Activated T-helper 17 cell treated with anti-CD3 and anti-CD28 coated beads, Interleukin-2, amount 50 U/mL, for 72 hours (primary cell): ENCODE measurements at places on chromosomes 7 and 10. TPM values are rescaled to one million over a fixed set of nuclear protein-coding genes. Genes with fewer than 3 reads are reported as not detected.

Gene FAM13C
- total RNA-seq, result 1.3 TPM

Gene PNLIPRP3
- total RNA-seq, result not detected

Gene HMX3
- not detected for total RNA-seq

Gene DYNC1I1
- total RNA-seq, result not detected

Gene LCOR
- 25.5 TPM for total RNA-seq

Gene AKR1C4
- total RNA-seq, result 0.71 TPM

Gene CRYGN
- not detected for total RNA-seq

Gene CNNM1
- total RNA-seq, result 0.61 TPM

Gene PNLIPRP1
- not detected for total RNA-seq

DNA sequence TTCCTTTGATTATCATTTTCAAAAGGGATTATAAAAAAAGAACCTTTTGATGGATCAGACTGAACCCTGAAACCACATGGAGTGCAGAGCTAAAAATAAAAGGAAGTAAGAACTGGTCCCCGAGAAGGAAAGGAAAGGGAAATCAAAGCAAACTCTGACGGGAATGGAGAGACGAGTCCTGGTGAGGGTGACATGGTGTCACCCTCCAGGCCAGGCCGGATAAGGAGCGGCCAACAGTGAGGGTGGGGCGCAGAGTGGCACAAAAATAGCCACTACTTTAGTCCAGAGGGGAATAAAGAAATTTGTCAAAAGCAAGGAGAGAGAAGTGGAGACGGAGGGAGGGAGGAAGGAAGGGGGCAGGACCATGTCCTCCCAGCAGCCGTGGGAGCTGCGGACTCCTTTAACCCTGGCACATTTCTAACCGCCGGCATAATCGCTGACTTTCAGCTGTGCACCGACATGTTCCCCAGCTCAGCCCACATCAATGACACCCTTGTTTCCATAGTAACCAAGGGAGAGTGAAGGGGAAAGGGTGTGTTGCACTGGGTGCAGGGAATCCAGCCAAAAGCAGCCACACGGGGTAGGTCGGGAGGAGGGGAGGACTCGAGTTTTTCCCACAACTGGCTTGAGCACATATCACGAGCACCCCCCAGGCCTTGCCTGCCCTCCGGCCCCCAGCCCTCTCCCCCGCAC lies 29.7 kb downstream of the TRIM8 start:
- peak; percentile 94 for ATAC-seq

DNA sequence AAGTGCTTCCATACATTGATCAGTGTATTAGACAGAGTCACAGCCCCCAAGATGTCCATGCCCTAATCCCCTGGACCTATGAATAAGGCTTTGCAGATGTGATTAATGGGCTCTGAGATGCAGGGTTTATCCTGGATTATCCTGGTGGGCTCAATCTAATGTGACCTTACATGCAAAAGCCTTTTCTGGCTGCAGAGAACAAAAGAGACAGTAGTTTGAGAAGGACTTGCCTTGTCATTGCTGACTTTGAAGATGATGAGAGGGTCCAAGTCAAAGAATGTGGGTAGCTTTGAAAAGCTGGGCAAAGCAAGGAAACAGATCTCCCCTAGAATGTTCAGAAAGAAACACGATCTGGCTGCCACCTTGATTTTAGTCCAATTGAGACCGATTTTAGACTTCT lies 238.7 kb downstream of the CCSER2 start:
- no peak for ATAC-seq

GRCh38 chr7:148878317-148878716 lies 5.8 kb downstream of the EZH2 start:
- ATAC-seq, result no peak

DNA sequence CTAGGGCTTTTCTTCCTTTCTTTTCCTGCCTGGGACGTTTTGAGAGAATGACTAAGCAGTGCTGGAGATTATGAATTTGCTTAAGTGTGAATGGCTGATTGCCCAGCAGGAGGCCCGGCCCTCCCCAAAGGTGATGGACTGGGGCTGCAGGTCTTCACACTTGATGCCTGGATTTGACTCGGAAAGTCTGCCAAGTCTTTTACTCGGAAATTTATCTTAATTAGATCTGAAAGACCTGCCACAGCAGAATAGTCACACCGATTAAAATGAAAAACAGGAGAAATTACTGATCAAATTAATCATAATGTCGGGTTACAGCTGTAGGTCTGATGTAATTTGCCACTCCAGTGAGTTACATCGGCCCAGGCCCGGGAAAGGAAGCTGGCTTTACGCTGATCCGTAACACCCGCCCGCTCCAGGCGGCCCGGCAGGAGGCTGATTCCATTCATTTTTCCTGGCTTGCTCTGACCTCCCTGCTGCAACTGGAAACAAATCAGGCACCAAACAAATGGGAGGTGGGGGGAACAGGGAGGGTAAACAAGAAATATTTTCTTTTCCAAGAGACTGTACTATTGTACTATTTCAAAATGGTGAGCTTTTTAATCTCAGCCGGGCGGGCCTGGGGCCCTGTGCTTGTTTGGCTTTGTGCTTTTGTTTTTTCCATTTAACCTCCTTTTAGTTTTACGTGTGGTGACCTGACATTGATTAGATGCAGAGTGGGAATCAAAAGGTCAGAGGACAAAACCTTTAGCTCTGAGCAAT lies 212.4 kb upstream of the YAE1 start:
- ATAC-seq, result no peak

GRCh38 chr7:15863951-15864625 lies 177.6 kb upstream of the MEOX2 start:
- no peak for ATAC-seq

GRCh38 chr10:7306147-7306546 lies 104.7 kb downstream of the SFMBT2 start:
- no peak for ATAC-seq

DNA sequence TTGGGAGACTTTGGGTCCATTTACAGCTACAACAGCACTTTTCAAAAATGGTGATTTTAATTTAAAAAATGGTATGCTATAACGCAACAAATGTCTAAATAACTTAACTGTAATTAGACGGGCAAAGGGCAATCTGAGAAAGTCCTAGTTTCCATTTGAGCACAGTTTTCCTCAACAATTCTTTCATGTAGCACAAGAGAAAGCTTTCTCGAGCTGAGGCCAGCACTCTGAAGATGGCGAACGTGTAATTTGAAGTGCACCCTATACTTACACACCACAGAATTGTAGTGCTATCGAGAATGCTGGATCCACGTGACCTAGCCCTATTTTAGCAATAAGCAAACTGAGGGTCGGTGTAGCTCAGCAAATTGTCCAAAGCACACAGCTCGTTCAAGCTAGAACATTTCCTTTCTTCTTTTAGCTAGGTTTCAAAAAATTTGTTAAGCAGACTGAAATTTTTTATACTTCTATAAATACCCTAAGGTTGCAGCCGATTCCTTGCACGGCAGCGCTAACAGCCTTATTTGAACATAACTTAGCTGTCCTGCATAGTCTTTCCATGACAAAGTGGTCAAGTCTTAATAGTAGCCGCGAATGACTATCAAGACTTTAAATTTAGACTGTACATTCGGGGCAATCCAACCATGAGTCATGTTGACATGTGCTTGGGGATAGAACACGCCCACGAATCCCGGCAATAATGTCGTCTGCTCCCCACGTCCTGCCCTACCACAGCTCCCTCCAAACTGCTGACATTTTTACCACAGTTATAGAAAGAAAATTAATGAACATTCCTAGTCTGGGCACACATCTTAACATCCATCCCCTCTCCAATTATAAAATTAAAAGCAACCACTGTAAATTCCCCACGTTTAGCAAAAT lies 10.0 kb downstream of the KLF6 start:
- ATAC-seq, result peak; percentile 47

GRCh38 chr7:146875237-146875785 lies 758.7 kb downstream of the CNTNAP2 start:
- no peak for ATAC-seq

DNA sequence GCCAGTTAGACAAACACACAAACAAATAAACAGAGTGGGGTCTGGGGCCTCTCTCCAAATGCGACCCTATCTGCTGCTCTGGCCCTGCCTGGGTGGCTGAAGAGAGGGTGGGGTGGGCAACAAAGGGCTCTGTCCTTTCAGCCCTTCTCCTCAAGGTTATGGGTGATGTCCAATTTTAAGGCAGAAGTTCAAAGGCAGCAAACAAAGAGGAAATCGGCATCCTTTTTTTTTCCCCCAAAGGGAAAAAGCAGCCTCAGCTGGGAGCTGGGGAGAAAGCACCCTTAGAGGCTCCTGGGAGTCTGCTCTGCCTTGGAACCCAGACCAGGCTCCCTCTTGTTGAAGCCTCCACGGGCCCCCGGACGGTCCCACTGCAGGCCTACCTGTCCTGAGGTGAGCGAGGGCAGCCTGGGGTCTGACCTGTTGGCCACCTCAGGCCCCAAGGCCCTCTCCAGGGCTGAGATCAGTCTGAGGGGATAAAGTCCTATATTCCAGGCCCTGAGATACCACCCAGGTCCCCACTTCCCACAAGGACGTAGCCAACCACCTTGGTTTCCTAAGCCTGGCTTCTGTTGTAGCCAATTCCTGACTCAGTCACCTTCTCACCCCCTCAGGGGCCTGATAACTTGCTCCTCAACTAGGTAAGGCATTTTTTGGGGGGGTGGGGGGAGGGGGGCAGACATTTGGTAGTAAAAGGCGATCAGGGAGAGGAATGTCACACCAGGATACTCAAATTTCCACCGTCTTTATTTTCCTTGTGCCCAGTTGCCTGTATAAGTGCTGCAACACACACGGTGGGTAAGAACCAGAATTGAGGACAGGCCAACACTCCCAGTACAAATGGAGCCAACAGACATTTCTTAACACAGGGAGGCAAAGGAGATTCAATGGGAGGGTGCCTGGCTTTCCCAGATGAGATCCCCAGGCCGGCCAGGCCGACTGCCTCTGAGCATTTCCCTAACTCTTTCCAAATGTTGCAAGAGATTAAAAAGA lies 4.3 kb downstream of the HOXA11 start:
- no peak for ATAC-seq

DNA sequence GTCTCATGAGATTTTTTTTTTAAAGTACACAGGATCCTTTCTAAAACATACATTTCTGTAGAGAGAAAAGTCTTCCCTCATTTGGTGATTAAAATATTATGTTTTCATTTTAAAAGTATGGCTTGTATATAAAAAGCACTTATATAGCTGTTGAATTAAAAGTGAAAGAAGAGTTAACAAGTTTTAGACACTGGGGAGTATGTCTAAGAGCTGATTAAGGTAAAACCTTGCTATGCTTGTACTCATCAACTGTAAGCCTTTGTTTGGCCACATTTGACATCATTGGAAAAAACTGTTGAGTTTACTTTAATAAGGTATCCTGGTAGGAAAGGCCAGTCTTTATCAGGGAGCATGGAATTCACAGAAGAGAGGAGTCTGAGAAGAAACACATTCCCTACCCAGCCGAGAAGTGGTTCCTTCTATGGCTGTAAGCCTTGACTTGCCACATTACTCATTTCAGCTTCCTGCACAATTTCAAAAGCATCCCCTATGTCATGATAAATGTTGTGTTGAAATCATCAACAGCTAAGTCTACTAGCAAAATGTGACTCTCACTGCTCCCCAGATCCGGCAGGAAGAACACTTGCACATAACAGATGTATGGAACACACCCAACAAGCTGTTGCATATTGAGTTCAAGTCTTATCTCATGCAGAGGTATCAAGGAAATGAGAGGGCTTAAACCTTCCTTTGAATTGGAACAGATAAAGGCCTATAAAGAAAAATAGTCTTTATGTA lies 171.8 kb upstream of the CDK1 start:
- ATAC-seq, result no peak

DNA sequence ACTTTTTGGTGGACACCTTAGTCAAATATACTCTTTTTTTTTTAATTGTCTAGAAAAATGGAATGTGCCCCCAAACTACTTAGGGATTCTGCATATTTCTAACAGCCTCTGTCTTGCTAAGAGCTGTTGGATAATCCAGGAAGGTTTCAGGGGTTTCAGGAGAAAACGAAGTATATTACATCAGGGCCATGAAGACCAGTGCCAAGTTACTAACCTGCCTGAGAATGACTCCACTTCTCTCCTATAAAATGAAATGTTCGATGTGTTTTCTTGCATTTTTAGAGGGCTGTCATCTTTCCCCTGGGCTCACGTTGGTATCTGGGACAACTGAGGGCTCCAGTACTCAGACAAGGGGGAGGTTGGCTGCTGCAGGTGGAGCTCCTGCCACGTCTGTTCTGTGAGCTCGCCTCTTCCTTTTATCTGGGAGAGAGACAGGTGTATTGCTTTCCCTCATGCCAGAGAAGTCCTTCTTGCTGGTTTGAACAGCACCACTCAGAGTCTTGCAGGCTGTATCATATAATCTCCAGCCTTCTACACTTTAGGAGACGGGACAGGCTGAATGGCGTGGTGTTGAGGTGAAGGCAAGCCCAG lies 71.3 kb downstream of the CAMK1D start:
- no peak for ATAC-seq

DNA sequence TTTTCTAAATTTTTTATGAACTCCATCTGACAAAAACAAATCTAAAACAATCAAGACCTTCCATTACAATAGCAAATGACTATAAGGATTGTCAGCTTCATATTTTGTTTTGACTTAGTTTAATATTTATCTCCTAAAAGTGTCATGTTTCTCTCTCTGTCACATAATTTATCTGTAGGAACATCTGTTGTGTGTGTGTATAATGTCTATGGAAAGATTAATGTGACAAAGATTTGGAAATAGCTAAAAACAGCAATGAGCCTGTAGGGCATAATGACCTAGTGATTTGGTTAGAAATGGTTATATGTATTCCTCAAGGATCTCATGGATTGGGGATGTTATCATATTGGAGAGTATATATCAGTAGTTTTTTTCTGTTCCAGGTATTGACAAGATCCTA lies 69.6 kb upstream of the MDFIC start:
- ATAC-seq, result no peak

GRCh38 chr10:126722726-126723125 lies 52.2 kb upstream of the C10orf90 start:
- no peak for ATAC-seq

- ATAC-seq, result no peak
Measured at GRCh38 chr10:81600185-81600584, 274.8 kb upstream of the NRG3 start.

DNA sequence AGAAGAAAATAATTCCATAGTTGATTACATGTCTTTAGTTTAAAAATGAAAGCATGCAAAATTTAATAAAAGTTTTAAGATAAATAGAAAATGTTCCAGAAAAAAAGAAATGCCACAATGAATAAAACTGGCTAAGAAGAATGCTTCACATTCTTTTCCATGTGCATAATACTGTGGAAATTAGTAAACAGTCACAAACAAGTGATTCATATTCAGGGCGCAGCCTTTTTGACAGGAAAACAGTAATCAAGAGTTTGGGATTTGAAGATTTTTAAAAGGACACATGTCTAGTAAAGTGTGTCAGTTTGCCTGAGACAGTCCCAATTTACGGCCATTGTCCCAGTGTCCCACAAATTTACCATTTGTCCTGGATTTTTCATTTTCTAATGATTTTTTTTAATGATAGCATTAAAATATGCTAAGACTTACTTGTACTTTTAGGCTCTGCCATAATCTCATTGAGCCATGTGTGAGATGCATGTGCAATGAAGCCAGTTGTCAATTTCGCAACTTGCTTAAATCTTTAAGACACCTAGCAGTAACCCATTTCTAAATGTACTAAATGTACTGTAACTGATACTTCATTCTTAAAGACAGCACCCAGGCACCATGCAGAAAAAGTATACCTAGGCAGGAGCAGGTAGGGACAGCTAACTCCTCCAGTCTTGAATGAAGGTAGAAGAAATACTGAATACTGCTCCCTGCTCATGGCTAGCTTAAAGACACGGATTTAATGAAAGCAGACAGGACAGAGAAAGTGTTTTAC lies 46.9 kb downstream of the ZNF438 start:
- no peak for ATAC-seq

GRCh38 chr10:114990991-114991390 lies 53.0 kb downstream of the TRUB1 start:
- ATAC-seq, result no peak
